HS-27A (cell line): ENCODE measurements at places on chromosomes 6 and 20.

GRCh38 chr20:51529758-51530157 lies 12.8 kb downstream of the NFATC2 start:
- DNase-seq = no peak

- no peak for DNase-seq
Observed at GRCh38 chr6:13299918-13300317, 28.4 kb downstream of the TBC1D7 start.

DNA sequence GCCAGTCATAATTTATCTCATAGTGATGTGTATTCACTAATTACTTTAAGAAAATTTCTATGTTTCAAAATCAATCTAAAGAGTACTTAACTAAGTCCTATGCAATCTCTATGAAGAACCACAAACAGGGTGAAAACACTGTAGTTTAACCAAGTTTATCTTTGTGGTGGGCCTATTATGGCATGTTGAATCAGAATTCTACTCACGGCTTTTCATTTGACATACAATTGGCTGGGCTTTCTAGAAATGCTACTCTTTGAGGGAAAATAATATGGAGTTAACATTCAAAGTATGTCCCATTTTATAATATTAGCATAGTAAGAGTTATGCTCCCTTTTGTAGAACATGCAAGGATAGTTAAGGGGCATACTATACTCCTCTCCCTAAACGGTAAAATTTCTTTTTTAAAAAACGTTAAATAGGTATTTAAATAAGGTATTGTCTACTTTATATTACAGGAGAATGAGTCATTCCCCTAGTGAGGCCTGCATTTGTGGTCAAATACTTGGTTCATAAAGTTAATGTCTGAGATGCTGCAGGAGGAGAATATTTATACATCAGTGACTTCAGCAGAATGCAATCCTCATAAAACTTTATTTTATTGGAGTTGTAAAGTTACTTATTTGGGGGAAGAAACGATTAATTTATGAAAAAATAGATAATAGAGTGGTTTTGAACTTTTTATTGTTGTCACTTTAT lies 1.8 kb downstream of the MOXD1 start:
- no peak for DNase-seq

DNA sequence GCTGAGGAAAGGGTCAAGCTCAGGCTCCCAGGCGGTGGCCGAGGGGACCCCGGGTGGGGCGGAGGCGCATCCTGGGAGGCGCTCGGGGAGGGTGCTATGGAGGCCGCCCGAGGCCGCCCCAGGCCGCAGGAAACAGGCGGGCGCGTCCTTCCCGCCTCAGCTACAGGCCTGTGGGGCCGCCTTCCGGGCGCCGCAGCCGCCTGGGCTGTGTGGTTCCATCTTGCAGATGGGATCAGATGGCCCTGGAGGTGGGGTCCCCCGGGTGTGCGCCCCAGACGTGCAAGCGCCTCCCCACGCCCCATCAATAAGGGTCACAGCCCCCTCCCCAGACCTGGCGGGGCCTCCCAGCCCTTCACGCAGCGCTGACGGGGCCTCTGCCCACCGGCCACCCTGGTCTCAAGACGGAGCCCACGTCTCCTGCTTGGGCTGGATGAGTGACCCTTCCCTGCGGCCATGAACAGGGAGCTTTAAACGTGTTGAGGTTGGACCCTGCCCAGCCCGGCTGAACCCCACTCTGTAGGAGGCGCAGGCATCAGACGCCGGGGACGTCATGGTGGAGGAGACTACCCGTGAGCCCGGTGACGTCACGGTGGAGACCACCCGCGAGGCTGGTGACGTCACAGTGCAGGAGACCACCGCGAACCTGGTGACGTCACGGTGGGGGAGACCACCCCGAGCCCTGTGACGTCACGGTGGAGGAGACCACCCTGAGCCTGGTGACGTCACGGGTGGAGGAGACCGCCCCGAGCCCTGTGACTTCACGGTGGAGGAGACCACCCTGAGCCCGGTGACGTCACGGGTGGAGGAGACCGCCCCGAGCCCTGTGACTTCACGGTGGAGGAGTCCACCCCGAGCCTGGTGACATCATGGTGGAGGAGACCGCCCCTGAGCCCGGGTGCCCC lies 267.0 kb downstream of the DLL1 start:
- no peak for DNase-seq

- DNase-seq = no peak
Observed at GRCh38 chr6:134035823-134036296, 16.6 kb downstream of the SLC2A12 start.

DNA sequence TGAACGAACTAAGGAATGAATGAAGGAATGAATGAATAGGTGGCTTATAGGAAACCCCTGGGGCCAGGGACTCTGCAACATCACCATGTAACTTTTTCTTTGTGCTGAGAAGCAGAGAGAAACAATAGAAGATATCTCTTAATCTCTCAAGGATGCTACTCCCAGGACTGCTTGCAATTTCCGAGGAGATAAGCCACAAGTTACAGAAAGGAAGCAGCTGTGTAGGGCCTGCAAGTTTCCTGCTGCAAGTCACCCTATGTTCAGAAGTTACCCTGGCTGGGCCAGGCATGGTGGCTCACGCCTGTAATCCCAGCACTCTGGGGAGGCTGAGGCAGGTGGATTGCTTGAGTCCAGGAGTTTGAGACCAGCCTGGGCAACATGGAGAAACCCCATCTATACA lies 7.3 kb upstream of the MAVS start:
- no peak for DNase-seq

- no peak for DNase-seq
Observed at GRCh38 chr6:152398993-152399392, 238.2 kb downstream of the SYNE1 start.

- DNase-seq = no peak
Observed at GRCh38 chr6:75791881-75792280, 42.8 kb downstream of the MYO6 start.

DNA sequence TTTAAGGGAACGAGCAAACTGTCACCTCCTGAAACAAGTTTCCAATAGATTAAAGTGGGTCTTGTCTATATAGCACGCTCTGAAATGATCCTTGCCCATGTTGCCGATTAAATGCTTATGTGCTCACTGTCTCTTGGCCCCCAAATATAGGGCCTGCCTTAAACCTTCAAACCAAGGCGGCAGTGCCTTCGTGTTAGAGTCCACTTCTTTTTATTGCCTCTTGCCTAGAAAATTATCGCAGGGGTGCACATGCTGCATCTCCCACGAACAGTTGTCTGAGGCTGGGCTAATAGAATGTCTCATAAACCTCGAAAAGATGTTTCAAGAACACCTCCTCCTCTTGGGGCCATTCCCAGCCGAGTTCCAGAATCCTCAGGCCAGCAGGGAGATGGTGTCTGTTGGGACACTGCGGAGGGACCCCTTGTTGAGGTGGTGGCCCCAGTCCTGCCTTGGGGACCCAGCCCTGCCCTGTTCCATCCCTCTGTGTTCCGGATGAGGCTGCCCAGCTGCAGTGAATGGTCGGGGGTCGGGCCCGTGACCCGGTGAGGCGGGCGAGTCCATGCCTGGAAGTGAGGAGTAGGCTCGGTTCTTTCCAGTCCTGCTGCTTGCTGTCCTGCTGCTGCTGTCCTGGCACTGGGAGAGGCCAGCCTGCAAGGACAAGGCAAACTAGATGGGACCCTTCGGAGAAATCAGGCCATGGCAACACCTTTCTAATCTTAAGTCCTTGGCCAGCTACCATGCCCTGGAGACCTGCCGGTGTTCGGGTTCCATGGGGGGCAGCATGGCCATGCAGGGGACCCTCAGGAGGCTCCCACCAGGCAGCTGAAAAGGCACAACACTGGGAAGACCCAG lies 34.7 kb upstream of the SLCO4A1 start:
- DNase-seq = no peak

- no peak for DNase-seq
Observed at GRCh38 chr20:45174434-45175364, at the start of gene PI3. TSS of gene PI3 (plus strand) at chr20:45174902. CDS start at chr20:45174923, 21 bp downstream.

- DNase-seq = no peak
Observed at GRCh38 chr20:10609770-10610169, 64.0 kb downstream of the JAG1 start.
